ENCODE measurements at places on chromosomes 16 and 17. TPM values are rescaled to one million over a fixed set of nuclear protein-coding genes. Genes with fewer than 3 reads are reported as not detected.

DNA sequence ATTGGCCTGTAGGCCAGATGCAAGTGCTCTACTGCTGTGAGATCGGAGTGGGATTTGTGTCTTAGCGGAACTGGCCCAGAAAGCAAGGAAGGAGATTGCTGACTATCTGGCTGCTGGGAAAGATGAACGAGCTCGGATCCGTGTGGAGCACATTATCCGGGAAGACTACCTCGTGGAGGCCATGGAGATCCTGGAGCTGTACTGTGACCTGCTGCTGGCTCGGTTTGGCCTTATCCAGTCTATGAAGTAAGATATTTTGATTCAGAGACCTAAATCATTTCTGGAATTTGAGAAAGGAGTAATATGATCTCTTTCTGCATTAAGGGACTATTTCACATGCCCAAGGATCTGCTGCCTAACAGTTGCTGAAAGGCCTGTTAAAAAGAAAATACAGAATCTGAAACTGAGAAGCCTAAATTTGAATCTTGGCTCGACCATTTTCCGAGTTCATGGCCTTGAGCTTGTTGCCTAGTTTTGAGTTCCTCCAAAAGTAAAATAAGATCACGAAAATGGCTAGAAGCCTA is 21.1 kb downstream of the IST1 start:
- no peak for DNase-seq

GRCh38 chr16:59013930-59014329 is 279.8 kb upstream of the GOT2 start:
- no peak for DNase-seq

DNA sequence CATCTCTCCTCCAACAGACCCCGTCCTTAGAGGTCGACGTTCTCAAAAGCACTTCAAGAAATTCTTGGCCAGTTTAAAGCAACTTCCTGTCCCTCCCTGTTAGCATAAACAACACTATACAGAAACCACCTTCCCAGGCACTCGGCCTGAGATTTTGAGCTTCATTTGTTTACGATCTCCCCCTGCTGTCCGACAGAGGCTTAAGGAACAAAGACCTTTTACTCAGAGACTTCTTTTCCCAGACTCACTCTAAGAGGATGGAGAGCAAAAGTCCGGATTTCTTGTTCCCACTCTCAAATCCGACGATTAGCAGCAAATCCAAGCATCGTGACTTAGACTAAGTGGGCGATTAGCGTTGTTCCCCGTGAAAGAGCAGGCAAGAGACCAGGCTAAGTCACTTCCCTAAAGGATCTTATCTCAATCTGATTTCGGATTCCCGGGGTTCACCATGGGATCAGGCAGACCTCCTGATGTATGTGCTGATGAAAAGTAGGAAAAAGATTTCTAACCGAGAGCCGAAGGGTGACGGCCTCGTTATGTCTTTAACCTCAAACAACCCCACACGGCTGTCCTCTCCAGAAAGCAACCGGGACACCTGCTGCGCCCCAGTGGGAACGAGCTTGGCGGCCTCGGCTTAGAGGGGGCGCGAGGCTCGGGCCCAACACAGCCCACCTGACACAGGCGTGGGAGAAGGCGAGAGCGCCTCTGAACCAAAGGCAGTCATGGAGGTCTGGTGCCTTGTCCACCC is 598 bp downstream of the INPP5K start:
- DNase-seq = peak; percentile 70

DNA sequence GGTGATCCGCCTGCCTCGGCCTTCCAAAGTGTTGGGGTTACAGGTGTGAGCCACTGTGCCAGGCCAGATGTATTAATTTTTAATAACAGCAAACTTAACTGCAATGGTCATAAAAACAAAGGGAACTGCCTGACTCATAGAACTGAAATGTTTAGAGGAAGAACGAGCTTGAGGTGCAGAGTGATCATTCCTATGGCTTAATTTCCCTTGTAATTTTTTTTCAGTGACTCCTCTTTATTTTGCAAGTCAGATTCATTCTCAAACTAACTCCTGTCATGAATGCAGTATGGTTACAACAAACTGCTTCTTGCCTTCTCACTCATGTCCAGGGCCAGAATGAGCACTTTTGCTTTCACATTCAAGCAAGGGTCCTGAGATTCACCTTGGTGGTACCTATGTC is 231.3 kb downstream of the HAPSTR1 start:
- no peak for DNase-seq

Gene CES5A
- total RNA-seq = not detected

All from left colon (tissue), 2 donors.